Fibroblast of lung (primary cell): ENCODE measurements at places on chromosomes 3 and 15. TPM values are rescaled to one million over a fixed set of nuclear protein-coding genes. Genes with fewer than 3 reads are reported as not detected.
A peak's percentile ranks its signal among the peaks of the same experiment; 100 is the strongest.

P2RY14 gene
- total RNA-seq = not detected in 2 replicates

NMNAT3 gene
- 2.5 and 2.8 TPM in 2 replicates for total RNA-seq

ZNF660 gene
- 3.3 and 4.0 TPM in 2 replicates for total RNA-seq

GCNT3 gene
- total RNA-seq = 0.17 and 0.26 TPM in 2 replicates

MYL3 gene
- 0.50 and 0.51 TPM in 2 replicates for total RNA-seq

EOGT gene
- total RNA-seq = 44.2 and 50.9 TPM in 2 replicates

DNA sequence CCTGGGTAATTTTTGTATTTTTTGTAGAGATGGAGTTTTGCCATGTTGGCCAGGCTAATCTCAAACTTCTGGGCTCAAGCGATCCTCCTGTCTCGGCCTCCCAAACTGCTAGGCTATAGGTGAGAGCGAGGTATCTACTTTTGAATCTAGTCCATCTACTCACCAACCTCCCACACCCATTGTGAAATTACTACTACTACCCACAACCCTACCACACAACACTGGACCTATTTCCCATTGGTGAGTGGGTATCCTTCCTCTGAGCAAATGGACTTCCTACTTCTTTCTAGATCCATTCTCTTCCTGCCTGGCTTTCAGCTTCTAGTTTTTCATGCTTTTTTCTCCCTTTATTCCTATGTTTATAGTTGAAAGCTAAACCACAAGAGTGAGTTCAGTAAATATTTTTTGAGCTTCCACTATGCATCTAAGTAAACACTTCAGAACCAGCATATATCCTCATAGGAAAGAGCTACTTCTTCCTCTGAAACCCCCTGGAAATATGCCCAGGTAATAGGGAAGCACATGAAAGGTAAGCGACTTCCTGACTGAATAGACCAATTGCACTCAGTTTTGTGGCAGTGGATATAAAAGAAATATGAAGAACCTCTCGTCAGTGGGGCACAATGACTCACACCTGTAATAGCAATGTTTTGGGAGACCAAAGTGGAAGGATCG is 39.1 kb downstream of the MYO1E start:
- DNase-seq = no peak

- DNase-seq = no peak
Measured at GRCh38 chr15:85870216-85871014, 75.7 kb upstream of the KLHL25 start.

DNA sequence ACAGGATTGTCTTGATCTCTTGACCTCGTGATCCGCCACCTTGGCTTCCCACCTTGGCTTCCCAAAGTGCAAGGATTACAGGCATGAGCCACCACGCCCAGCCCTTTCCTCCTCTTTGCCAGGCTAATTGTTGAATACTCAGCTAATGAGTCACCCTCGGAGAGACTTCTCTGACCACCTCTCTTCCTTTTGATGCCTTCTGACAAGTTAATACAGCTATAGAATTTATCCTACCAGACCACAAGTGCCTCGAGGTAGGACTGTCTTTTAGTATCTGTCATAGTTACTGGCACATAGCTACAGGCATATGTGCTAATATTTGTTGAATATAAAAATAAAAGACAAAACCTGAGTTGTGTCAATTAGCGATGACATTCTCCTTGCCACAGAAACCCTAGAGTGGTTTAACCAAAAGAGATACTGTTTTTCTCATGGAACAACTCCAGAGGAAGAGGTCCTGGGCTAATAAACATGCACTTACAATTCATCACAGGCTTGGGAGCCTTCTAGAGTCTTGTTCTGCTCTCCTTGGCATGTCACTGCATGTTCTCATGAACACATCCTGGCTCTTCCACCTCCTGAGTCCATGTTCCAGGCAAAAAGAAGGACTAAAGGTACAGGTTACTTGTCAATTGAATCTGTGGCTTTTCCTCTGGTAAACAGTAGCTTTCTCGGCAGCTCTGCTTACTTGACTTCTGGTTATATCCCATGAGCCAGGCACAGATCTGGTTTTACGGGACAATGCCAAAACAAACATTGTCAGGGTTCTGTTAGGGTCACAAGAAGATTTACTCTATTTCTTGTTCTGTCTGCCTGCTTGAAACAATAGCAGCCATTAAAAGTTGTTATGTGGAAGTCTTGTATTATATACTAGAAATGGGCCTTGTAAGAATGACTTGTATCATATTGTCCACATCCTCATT is 332.3 kb downstream of the THSD4 start:
- DNase-seq = peak; percentile 26

DNA sequence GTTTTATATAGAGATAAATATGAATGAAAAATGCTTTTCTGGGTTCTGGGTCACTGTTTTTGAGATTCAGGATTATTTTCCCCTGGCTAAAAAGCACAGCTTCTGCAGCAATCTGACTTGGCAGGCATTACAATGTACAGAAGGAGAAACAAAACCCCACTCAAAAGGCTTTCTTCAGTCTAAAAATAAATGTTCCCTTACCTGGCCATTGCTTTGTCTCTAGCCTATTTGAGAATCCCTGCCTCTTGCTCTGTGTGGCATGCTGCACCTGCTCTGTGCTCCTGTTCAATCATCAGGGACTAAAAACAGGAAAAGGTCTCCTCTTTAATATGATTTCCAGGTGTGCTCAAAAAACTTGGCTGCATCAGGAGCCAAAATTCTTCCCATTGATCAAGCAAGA is 187.4 kb upstream of the STAC start:
- no peak for DNase-seq

DNA sequence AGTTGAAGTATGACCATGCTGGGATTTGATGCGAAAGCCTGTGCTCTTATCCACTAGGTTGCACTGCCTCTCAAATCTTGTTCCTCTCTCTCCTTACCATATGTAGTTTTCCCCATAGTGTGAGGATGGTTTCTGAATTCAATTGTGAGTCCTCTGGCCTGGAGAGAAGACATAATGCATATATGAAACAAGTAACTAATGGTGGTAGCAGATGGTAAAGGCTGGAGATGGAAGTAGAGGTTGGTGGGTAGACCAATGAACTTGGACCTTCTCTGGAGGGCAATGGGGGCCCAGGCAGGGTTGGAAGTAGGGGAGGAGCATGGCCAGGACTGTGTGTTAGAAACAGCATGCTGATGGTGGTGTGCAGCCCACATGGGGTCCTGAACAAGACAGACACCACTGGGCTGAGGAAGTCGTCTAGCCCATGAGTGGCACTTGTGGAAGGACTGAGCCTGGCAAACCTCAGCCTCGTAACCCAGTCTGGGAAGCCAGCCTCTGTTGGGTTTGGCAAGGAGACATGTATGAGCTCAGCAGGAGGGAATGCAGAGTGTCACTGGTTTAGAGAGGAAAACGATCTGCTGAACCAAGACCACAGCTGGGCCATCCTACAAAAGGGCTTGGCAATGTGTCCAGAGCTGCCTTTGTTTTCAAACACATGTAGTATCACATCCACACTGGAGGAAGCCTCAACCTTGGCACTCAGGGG is 18.5 kb upstream of the LMCD1 start:
- DNase-seq = peak; percentile 99

DNA sequence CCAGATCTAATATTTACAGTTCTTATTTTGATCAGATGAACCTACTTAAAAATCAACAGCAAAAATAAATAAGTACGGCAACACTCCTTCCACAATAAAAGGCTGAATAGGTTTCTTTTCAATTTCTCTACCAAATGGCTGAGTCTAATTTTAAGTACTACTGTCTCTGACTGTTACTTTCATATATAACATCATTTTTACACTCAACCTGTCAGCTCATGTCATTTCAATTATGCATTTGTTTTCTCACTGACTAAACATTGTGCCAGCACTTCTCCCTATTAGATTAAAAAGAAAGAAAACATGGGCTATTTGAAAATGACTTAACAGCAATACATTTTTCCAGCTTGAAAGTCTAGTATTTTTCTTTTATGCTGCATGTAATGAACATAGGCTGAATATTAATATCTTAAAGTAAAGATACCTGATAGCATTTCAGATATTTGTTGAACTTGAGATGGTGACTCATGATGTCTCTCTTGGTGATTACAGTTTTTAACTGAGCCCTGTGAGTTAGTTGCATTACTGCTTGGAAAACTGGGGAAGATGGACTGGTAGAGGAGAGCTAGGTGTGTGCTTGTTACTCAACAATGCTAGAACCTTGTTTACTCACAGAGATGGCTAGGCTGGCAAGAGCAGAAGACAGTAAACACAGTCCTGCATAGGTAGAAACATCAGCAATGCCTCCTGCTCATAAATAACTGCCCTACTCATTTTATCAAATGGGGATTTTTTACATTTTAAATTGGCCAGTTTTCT is 73.9 kb downstream of the PEX5L start:
- DNase-seq = no peak

DNA sequence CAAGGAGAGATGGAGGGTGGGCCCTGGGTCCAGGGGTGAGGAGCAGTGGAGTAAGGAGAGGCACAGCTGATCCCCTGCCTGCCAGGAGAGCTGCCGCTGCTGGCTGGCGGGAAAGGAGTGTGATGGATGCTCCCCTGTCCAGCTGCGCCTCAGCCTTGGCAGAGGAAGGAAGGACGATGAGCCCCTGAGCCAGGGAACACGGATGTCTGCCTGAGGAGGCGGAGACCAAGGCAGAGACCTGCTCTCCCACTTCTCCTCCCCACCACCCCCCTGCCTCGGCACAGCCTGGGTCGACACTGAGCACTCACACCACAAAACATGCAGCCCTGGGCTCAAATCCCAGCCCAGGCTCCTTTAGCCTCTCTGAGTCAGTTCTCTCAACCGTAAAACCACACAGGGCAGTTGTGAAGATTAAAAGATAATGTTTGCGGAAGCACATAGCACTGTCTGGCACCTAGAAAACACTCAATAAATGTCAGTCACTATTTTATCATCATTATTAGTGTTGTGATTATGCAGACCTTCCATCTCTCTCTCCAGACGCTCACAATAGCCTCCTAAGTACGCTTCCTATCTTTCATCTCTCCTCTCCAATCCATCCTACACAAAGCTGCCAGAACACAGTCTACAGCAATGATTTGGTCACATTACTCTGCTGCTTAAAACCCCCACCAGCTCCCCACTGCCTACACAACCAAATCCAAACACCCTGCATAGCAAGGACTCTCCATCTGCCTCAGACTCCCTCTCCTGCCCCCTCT is 52.2 kb downstream of the SEMA5B start:
- DNase-seq = peak; percentile 36

DNA sequence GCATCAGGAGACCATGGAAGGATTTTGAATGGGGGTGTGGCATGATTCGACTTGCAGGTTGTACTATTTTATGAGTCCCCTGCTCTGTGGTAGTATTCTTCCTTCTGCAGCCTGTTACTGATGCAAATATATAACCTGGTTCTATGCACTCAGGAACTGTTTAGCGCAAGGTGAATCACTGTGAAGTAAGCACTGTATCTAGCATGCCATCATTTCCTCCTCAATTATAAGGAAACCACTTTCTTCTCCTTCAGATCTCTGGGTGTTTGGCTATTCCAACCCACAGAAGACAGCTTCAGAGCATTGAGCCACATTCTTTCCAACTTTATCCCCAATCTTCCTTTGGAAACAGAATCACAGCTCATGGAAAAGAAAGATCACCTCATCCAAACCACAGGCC is 176.7 kb downstream of the DIPK2A start:
- no peak for DNase-seq

DNA sequence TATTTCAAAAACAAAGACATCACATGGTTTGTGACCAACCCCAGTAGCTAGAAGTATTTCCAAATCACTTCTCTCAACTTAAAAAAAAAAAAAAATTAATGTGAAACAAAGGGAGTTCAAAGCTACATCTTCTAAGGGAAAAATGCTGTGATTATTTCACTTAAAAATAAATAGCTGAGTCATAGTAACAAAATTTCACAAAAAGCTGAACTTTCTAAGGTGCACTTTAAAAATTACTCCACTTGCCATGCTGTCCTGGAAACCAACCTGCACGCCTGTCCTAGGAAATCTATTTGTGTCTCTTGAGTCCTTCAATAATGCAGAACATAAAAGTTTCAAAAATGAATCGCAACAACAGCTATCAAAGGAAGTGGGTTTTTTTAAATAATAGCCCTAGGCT is 1.8 kb downstream of the ACAP2 start:
- no peak for DNase-seq

- no peak for DNase-seq
Measured at GRCh38 chr3:178109691-178110090, 426.5 kb upstream of the KCNMB2 start.

GRCh38 chr3:197320582-197320981 is 22.2 kb upstream of the DLG1 start:
- DNase-seq = no peak

- DNase-seq = no peak
Measured at GRCh38 chr15:83288381-83288801, 3.9 kb upstream of the BNC1 start.

DNA sequence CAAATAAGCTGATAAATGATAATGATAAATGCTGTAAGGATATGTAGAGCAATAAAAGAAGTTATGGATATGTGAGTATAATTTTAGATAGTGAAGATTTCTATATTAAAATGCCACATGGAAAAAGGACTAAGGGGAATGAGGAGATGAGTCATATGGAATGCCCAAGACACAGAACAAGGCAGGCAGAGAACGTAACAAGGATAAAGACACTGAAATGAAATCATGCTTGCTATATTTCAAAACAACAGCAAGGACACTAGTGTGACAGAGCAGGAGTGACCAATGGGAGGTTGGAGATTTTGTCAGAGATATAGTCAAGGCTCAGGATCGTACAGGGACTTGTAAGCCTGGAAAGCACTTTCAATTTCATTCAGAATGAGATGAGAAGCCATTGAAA is 621.5 kb upstream of the SEMA6D start:
- DNase-seq = no peak

GRCh38 chr3:76497636-76498035 is 542.3 kb upstream of the ROBO2 start:
- no peak for DNase-seq

GRCh38 chr3:41693799-41694198 is 268.1 kb downstream of the ULK4 start:
- DNase-seq = no peak

GRCh38 chr3:116005404-116005803 is 382.1 kb downstream of the GAP43 start:
- DNase-seq = peak; percentile 89

DNA sequence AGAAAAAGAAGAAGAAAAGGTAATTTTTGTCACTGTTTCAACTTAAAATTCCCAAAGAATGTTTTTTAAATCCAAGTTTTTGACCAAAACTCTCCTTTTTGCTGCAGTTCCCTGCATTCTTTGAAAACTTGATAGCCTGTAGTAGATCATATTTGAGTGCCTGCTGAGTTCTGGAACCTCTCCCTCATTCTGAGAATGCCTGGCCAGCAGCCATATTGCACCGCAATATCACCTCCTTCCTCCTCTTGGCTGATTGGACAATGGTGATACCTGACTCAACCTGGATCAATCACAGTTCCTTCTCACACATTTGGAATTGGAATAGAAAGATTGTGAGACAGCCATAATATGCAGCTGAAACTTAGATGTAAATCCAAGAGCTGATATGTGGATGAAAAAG is 97.6 kb upstream of the GAP43 start:
- no peak for DNase-seq

- DNase-seq = no peak
Measured at GRCh38 chr3:193942516-193943055, 193.4 kb upstream of the HES1 start.

GRCh38 chr3:17714473-17714872 is 28.0 kb downstream of the TBC1D5 start:
- DNase-seq = no peak

GRCh38 chr15:90998737-90999136 is 4.4 kb upstream of the PRC1 start:
- no peak for DNase-seq
